NB4 (cell line): ENCODE measurements at places on chromosomes 5 and 9.
A peak's percentile ranks its signal among the peaks of the same experiment; 100 is the strongest.

DNA sequence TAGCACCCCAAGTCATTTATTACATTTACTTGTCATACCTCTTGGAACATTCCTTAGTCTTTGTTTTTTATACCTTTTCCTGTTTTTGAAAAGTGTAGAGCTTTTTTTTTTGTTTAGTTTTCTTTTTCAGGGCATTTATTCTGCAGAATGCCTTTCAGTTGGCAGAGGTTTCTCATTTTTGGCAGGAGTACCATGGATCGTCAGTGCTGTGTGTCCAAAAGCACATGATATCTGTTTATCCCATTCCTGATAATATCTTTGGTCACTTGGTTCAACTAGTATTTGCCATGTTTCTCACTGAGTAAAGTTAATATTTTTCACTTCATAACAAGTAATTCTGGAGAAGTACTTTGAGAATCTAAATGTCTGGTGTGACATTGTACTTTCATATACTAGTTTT lies 10.7 kb downstream of the OGN start:
- no peak for DNase-seq

GRCh38 chr9:4590430-4591122 lies 71.5 kb upstream of the PLPP6 start:
- no peak for DNase-seq

GRCh38 chr5:36300191-36300926 lies 1.3 kb downstream of the RANBP3L start:
- no peak for DNase-seq

GRCh38 chr9:744046-744712 lies 97.3 kb upstream of the DMRT1 start:
- DNase-seq, result peak; percentile 66

GRCh38 chr9:710951-711745 lies 130.3 kb upstream of the DMRT1 start:
- DNase-seq, result peak; percentile 72

- no peak for DNase-seq
These were observed 92.6 kb downstream of the TMEM174 start for GRCh38 chr5:73265641-73266040.

- DNase-seq, result peak; percentile 85
These were observed at the start of gene ERGIC1 for GRCh38 chr5:172833686-172834414. ERGIC1 (plus strand) TSS chr5:172834251; CDS start chr5:172834414, 163 bp downstream.

DNA sequence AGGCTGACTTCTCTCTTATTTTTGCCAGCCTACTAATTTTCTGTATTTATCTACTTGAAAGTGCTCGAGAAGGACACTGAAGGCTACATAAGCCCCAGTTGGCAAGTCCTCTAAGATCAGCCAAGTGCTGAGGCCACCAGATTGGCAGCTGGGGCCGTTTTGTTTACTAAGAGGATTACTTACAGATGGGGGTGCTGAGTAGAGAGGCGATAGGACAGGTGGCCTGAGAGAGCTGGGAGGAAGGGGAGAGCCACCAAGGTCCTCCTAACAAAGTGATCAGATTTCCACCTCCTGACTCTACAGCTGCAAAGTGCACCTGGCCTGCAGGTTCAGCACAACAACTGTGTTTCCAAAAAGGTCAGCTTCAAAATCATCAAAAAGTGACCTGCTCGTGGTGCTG lies 32.9 kb downstream of the FRMD3 start:
- no peak for DNase-seq

DNA sequence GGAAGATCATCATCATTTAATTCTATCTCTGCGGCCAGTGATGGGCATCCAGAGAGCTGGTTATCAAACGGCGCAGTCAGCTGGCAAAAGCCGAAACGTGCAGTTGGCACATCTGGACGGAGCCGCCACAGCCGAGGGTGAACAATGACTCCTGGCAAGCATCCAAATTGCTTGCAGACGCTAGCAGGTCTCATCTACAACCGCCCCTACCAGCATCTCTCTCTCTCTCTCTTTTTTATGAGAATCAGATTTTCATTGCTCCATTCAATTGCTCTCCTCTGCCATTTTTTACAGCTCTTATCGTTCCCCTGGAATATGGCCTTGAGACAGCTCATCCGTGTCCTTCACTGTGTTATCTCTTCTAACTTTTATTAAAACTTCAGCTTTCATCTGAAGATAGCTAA lies 165.2 kb downstream of the MAPKAP1 start:
- DNase-seq, result no peak

- DNase-seq, result no peak
These were observed 28.9 kb downstream of the TYRP1 start for GRCh38 chr9:12722131-12722530.

GRCh38 chr5:111225926-111226325 lies 1.7 kb downstream of the CAMK4 start:
- no peak for DNase-seq

DNA sequence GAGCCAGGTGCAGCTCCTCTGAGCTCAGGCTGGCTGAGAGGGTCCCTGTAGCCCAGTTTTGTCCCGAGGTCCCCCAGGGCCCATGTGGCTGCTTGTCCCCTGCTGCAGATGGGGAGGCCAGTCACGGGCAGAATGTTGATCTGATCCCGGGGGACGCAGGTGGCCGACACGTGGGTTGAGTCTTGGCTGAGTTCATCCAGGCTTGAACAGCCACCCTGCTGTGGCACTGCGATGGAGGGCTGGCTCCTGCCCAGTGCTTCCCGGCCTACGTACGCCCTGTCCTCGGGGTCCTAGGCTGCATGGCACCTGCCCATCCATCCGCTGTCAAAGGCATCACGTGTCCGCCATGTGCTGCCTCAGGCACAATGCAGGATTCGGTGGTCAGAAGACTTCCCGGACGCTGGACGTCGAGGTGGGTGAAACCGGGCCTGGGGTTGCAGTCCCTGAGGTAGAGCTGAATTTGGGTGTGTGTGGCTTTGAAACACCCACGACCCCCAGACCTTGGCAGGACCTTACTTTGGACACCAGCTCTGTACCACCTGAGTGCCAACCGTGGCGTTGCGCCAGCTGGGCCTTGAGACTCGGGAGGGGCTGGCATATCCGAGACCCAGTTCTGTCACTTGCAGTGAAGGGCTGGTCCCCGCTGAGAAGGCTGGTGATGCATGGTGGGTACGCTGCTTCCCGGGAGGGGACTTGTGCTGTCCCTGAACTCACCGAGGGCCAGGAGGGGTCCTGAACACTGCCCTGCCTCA lies 22.3 kb downstream of the RXRA start:
- no peak for DNase-seq

- DNase-seq, result no peak
These were observed 10.7 kb upstream of the SLC2A8 start for GRCh38 chr9:127386249-127386648.

- no peak for DNase-seq
These were observed 5.5 kb downstream of the TENT4A start for GRCh38 chr5:6718718-6719117.

GRCh38 chr5:180233729-180234128 lies 24.7 kb upstream of the RASGEF1C start:
- no peak for DNase-seq

- no peak for DNase-seq
These were observed 95.8 kb upstream of the NR4A3 start for GRCh38 chr9:99725852-99726251.

GRCh38 chr5:8493176-8493575 lies 624.2 kb downstream of the MTRR start:
- DNase-seq, result no peak

DNA sequence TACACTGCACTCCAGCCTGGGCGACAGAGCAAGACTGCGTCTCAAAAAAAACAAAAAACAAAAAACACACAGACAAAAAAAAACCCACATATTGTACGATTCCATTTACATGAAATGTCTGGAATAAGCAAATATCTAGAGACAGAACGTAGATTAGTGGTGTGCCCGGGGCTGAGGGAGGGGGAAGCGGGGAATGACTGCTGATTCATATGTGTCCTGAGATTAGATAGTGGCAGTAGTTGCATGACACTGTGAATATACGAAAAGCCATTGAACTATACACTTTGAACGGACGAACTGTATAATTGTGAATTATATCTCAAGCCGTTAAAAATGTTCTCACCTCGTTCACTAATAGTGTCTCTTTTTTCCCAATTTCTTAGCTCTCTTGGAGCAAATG lies 23.9 kb downstream of the FGF1 start:
- no peak for DNase-seq

DNA sequence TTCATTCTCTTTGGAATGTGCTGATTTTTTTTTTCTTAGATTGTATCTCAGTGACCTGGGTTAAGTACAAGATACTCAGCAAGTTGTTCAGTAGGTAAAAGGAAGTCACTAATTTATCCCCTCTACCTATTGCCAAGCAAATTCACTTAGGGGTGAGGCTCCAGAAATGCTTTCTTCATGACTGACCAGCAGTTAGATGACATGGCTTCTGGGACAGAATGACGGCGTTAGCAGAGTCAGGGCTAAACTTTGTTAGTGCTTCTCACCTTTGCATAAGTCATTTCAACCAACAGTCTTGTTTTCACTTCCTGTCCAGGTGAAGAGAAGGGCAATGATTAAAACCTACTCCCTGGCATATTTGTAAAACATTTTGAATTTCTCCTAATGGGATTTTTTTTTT lies 20.2 kb upstream of the MTAP start:
- DNase-seq, result no peak

DNA sequence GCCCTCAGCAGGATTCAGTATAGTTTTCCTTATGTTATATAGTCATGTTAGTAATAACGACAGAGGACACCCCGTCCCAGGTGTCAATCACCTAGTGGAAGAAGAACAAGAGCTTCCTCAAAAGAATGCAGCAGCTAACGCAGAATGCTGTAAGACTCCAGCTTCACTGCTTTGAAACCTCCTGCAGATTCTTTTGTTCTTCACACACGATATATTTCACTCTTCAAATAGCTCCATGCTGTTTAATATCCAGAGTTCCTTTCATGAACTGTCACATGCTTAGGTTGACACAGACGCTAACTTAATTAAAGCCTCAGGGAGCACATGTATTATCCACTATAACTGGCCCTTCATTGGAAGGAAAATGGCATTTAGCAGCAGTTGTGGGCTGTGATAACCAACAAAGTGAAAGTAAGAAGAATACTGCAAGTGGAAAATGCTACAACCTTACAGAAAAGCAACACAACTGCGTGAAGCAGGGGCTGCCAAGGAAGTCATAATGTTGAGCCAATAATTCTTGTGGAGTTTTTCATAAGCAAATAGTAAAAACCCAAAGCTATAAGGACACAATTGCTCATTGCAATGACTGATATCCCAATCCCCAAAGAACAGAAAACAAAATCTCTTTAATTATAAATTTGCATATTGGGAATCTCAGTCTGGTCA lies 387.5 kb downstream of the PLK2 start:
- no peak for DNase-seq

DNA sequence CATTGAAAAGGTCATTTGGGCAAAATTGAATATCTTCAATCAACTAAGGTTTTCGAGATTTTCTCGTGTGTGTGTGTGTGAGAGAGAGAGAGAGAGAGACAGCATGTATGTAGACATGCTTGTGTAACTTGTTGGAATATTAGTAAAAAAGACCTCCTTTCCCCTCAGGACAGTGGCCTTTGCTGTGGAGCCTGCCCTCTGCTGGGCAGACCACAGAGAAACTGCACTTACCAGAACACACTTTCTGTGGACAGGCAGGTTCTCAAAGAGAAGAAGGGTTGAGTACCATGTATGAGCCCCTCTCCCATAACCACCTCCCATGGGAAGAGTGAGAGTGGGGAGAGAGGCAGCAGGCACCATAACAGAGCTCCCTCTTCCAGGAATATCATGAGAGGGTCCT lies 45.6 kb downstream of the CFAP90 start:
- peak; percentile 45 for DNase-seq

DNA sequence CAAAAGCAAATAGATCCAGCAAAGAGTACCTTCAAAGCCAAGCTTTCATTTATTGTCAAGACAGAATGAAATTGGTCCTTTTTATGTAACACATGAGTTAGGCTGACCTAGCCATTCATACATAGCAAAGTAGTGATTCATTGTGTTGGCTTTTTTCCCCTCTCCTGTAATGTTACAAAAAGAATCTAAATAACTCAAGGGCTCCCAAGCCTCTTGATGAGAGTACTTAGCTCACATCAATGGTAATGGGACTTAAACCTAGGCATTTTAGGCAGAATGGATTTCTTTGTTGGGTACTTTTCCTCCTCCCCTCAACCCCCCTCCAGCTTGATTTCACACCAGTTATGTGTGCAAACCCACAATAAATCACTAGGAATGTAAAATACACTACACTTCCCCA lies 123.7 kb downstream of the EBF1 start:
- DNase-seq, result no peak

DNA sequence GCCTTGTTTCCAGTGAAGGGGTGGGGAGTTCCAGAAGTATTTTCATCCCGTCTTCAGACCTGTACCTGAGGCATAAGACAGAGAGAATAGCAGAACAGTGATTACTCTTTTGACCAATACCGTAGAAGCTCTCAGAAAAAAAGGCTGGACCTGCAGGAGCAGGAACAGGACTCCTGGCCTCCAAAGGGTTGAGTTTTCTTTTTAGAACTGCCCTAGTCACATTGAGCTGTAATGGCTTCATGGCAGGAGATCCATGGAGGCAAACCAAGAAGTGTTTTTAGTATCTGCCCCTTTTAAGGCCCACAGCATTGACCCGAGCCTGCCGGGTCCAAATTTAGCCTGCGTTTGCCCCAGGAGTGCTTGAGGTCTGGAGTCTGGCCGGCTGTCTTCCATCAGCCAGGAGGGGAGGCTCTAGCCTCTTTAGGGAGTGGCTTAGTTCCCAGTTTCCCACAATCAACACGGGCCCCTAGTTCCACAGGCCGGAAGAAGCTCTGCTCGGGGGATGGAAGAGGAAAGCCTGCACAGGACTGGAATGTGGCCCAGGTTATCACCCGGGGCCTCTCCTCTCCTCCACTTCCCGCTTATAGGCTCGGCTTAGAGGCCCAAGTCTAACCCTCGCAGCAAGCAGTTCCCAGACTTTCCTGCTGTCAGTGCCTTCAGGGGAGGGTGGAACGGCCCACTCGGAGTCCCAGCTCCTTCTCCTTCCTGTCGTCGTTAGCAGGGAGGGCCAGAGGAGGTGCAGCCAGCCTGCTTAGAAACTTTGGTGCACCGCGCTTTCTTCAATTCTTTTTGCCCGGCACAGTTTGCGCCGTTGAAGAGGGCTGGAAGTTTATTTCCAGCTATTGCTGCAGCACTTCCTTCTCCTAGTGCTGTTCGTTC lies 80.7 kb downstream of the C9orf152 start:
- no peak for DNase-seq

DNA sequence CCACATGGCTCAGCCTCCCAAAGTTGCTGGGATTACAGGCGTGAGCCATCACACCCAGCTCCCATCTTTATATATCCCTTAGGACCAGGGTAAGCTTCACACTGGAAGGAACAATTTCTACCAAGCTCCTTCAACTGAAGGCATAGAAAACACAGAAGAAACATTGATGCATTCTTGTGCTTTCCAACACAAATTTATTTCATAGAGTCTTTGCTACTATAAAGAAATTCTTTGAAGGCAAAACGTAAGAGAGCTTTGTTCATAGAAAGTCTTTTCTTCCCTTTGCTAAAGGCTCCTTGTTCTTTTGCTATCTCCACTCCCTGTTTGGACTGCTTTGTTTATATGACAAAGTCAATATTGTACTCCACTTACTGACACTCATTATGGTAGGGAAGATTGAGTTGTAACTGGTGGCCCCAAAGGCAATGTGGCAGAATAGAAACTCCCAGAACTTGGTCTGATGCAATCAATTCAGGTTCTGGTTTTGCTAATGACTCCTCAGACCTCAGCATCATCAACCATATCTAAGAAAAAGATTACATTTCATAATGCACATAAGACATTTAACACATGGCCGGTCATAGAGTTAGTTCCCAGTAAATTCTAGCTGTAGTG lies 97.4 kb upstream of the CLINT1 start:
- no peak for DNase-seq
